Common myeloid progenitor, CD34-positive (primary cell): ENCODE measurements at places on chromosomes 4 and X.

- no peak for DNase-seq
- no peak overlapping the region for H3K27ac ChIP-seq
- no peaks in the 10 kb centered on the region for H3K36me3 ChIP-seq
- H3K4me1 ChIP-seq: no peaks in the 10 kb centered on the region
These were observed 166.5 kb upstream of the HAND2 start for GRCh38 chr4:173696551-173696950.

- no peaks in the 10 kb centered on the region for H3K27me3 ChIP-seq
- no peak overlapping the region for H3K4me3 ChIP-seq
- H3K36me3 ChIP-seq: no peaks in the 10 kb centered on the region
- no peak for DNase-seq
- H3K27ac ChIP-seq: no peak overlapping the region
- peaks cover 5% of the 10 kb centered on the region for H3K4me1 ChIP-seq
These were observed 35.2 kb downstream of the KDM6A start for GRCh38 chrX:44908153-44908552.

DNA sequence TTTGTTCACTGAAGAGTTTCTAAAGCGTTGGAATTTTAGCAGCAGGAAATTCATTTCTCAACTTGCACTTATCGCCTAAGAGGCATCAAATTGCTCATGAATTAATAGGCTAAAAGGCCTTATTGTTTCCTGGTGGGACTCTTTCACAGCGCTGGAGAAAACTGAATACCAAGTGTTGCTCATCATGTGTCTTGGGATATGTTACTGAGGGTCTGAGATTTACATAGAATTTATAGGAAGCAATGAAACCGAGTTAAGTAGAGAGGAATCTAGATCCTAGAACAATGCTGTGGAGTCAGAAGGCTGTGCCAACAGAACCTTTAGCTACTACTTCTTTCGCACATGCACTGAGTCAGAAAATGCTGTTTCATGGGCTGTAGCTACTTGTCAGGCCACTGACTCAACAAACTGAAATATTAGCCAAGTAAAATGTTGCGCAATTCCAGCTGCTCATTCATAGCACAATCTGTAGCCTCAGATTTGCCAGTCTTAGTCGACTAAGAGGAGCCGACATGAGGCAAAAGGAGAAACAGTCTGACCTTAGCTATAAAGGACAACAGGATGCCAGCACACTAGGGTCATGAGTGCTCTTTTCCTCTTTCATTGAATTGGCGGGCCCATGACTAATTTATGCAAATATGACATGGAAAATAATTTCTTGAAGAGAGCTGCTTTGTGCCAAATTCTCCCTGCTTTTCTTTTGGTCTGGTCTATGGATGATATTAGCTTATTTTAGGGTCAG is 35.9 kb upstream of the CXCL8 start:
- no peaks in the 10 kb centered on the region for H3K36me3 ChIP-seq
- no peaks in the 10 kb centered on the region for H3K27me3 ChIP-seq
- peak; percentile 64 for DNase-seq
- H3K27ac ChIP-seq: peak overlapping the region; percentile 35
- peaks cover 30% of the 10 kb centered on the region for H3K4me1 ChIP-seq
- H3K4me3 ChIP-seq: no peak overlapping the region

DNA sequence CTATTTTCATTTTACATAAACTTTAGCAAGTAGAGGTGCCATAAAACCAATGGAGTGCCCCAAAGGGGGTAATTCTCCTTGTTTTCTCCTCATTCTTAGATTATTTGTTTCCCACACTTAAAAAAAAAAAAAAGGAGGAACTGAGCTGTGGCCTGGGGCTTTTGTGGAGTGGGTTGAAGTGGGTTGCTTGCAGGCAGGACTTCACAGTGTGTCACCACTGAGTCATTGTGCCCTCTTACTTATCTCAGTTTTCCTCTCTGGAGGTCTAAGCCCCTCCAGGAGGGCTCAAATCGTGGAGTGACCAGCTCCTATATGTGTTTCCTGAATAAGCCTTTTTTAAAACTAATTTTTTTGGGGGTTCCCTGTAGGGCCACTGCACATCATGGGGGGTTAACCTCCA is 69.0 kb downstream of the SLC16A2 start:
- H3K36me3 ChIP-seq: no peaks in the 10 kb centered on the region
- DNase-seq: peak; percentile 23
- no peaks in the 10 kb centered on the region for H3K27me3 ChIP-seq
- H3K27ac ChIP-seq: no peak overlapping the region

DNA sequence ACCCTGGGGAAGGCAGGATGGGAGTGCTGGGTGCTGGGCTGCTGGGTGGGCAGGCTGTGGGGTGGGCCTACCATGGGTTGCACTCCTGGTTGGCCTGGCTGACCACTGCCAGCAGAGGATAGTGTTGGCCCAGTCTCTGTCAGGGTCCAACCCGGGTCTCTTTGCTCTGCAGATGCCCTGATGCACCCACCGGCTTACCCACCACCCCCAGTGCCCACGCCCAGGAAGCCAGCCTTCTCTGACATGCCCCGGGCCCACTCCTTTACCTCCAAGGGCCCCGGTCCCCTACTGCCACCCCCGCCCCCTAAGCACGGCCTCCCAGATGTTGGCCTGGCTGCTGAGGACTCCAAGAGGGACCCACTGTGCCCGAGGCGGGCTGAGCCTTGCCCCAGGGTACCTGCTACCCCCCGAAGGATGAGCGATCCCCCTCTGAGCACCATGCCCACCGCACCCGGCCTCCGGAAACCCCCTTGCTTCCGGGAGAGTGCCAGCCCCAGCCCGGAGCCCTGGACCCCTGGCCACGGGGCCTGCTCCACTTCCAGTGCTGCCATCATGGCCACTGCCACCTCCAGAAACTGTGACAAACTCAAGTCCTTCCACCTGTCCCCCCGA is 14.2 kb upstream of the ADD1 start:
- no peaks in the 10 kb centered on the region for H3K27me3 ChIP-seq
- H3K36me3 ChIP-seq: peaks cover 88% of the 10 kb centered on the region
- no peak for DNase-seq
- H3K4me3 ChIP-seq: no peak overlapping the region

- H3K27ac ChIP-seq: no peak overlapping the region
- no peaks in the 10 kb centered on the region for H3K36me3 ChIP-seq
- no peaks in the 10 kb centered on the region for H3K4me1 ChIP-seq
- no peaks in the 10 kb centered on the region for H3K27me3 ChIP-seq
- H3K4me3 ChIP-seq: no peak overlapping the region
These were observed 105.0 kb upstream of the NR0B1 start for GRCh38 chrX:30414144-30414543.

GRCh38 chr4:100174985-100175383 is 15.3 kb downstream of the DDIT4L start:
- DNase-seq: no peak
- H3K27ac ChIP-seq: no peak overlapping the region
- no peaks in the 10 kb centered on the region for H3K4me1 ChIP-seq
- H3K27me3 ChIP-seq: no peaks in the 10 kb centered on the region
- H3K36me3 ChIP-seq: no peaks in the 10 kb centered on the region
- no peak overlapping the region for H3K4me3 ChIP-seq

DNA sequence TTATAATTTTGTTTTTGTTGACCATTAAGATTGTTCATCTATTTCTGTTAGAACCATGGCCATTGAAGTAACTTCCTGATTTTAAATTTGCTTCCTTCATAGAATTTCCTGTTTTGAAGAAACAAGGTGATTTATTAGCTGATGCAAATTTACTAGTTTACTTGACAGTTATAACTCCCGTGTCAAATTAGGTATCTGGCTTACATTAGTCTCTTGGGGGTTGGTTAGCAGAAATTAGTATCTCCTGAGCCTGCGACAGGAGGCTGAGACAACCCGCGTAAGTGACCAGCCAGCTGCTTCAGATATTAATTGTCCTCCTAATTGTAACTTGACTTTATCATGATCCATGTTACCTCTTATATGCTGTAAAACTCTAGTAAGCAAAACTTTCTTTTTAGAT is 154.3 kb downstream of the CFAP299 start:
- H3K27ac ChIP-seq: no peak overlapping the region
- DNase-seq: no peak
- H3K36me3 ChIP-seq: no peaks in the 10 kb centered on the region
- H3K27me3 ChIP-seq: peaks cover 27% of the 10 kb centered on the region

DNA sequence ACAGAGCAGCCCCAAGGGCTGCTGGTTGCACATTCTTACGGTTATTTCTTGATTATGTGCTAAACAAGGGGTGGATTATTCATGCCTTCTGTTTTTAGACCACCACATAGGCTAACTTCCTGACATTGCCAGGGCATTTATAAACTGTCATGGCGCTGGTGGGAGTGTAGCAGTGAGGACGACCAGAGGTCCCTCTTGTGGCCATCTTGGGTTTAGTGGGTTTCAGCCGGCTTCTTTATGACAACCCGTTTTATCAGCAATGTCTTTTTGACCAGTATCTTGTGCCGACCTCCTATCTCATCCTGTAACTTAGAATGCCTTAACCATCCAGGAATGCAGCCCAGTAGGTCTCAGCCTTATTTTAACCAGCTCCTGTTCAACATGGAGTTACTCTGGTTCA is 212.4 kb upstream of the GRID2 start:
- H3K27ac ChIP-seq: no peak overlapping the region
- H3K27me3 ChIP-seq: no peaks in the 10 kb centered on the region
- H3K36me3 ChIP-seq: no peaks in the 10 kb centered on the region
- no peaks in the 10 kb centered on the region for H3K4me1 ChIP-seq
- no peak for DNase-seq
- H3K4me3 ChIP-seq: no peak overlapping the region

GRCh38 chrX:151745651-151746050 is 11.1 kb downstream of the CNGA2 start:
- no peak overlapping the region for H3K27ac ChIP-seq
- no peaks in the 10 kb centered on the region for H3K36me3 ChIP-seq
- peaks cover 20% of the 10 kb centered on the region for H3K27me3 ChIP-seq
- no peak for DNase-seq

GRCh38 chr4:32661229-32661628 is 1941.1 kb downstream of the PCDH7 start:
- no peak for DNase-seq
- H3K4me3 ChIP-seq: no peak overlapping the region
- no peaks in the 10 kb centered on the region for H3K27me3 ChIP-seq
- no peaks in the 10 kb centered on the region for H3K36me3 ChIP-seq
- H3K4me1 ChIP-seq: no peaks in the 10 kb centered on the region
- H3K27ac ChIP-seq: no peak overlapping the region

DNA sequence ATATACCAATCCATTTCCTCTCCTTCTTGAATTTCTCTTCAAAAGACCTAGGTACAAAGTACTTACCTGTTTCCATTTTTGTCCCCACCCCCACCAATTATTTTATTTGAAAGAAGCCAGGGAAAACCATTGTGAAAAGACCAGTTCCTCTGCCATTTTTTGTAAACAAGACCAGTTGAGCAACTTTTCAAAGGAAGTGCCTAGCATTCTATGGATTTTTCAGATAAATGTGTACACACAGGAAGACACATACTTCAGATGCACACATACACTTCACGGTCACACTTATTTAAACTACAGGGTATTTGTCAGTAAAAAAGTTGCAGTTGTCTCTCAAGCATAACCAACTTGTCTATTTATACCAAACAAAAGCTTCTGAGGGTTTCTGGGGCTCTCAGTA is 587.2 kb upstream of the KLHL4 start:
- H3K4me1 ChIP-seq: no peaks in the 10 kb centered on the region
- no peak for DNase-seq
- no peak overlapping the region for H3K4me3 ChIP-seq
- H3K36me3 ChIP-seq: no peaks in the 10 kb centered on the region
- H3K27me3 ChIP-seq: no peaks in the 10 kb centered on the region
- H3K27ac ChIP-seq: no peak overlapping the region

GRCh38 chrX:26653050-26653449 is 437.1 kb downstream of the MAGEB5 start:
- no peak overlapping the region for H3K4me3 ChIP-seq
- H3K4me1 ChIP-seq: no peaks in the 10 kb centered on the region
- DNase-seq: no peak
- no peaks in the 10 kb centered on the region for H3K27me3 ChIP-seq
- H3K27ac ChIP-seq: no peak overlapping the region

DNA sequence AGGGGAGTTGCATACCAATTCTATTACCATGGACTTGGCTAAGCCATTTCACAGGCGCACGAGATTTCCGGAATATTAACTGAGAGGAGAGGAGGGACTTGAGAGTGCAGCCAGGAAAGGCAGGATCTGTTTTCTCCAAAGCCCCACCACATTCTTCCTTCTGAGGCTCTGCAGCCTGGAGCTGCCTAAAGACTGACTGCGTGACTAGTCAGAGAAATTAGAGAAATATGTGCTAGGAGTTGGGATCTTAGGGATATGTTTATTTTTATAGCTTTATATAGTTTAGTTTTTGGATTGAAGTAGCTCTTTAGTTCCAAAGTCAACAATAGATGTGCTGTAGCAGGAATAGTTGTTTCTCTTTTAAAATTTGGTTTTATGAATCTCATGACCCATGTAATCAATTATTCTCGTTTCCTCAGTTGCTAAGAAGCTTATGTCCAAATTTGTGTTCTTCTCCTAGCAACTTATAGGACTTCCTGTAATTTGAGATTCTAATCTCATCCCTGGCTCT is 300.1 kb upstream of the DDX53 start:
- peak overlapping the region; percentile 6 for H3K27ac ChIP-seq
- DNase-seq: peak; percentile 16
- no peaks in the 10 kb centered on the region for H3K4me1 ChIP-seq
- H3K36me3 ChIP-seq: no peaks in the 10 kb centered on the region
- no peaks in the 10 kb centered on the region for H3K27me3 ChIP-seq

GRCh38 chr4:174318829-174319764 is 35.4 kb downstream of the CEP44 start:
- no peaks in the 10 kb centered on the region for H3K27me3 ChIP-seq
- no peaks in the 10 kb centered on the region for H3K4me1 ChIP-seq
- H3K36me3 ChIP-seq: no peaks in the 10 kb centered on the region
- no peak overlapping the region for H3K27ac ChIP-seq
- DNase-seq: peak; percentile 50

DNA sequence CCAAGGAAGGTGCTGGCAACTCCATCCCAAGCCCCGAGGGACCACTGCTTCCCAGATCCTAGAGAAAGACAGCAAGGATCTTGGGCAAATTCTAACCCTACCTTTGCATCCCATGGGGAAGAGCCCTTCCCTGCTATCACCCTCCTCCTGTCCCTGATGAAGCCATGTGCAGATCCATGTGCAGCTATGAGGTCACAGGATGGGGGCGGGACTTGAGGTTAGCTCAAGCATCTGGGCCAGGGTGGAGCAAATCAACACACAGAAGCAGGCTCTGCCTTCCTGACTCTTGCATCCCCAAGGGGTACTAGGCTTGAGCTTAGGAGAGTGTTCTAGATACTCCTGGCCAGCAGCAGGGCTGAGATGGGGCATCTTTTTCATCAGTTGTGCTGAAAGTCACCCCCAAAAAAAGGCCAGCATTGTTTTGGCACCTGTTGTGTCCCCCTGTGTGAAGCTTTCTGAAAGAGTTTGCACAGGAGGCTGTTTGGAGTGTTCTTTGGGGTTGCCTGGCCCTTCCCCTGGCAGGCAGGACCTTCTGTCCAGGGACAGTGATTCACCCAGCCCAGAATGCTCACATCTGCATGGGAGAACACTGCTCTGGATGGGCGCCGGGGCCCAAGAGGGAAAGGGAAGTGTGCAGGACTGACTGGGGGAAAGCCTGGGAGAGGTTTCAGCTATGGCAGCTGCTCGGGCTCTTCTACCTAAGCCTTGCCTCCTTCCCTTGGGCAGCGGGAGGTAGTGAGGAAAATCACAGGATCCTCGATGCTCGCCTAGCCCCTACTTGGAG is 50.8 kb downstream of the PRPS1 start:
- H3K4me3 ChIP-seq: no peak overlapping the region
- peak; percentile 81 for DNase-seq
- no peak overlapping the region for H3K27ac ChIP-seq
